NCI-H460 (cell line): ENCODE measurements at places on chromosomes 3 and 15. TPM values are rescaled to one million over a fixed set of nuclear protein-coding genes. Genes with fewer than 3 reads are reported as not detected.

GRCh38 chr3:107987036-107987939 is 103.5 kb downstream of the CD47 start:
- peak; percentile 76 for DNase-seq

- DNase-seq, result no peak
Measured at GRCh38 chr3:193874997-193875593, 260.9 kb upstream of the HES1 start.

- DNase-seq, result no peak
Measured at GRCh38 chr3:149640976-149641728, 16.7 kb downstream of the WWTR1 start.

The SPINK8 gene
- not detected in 2 replicates for total RNA-seq

GRCh38 chr3:66396161-66396760 is 104.6 kb downstream of the LRIG1 start:
- no peak for DNase-seq

DNA sequence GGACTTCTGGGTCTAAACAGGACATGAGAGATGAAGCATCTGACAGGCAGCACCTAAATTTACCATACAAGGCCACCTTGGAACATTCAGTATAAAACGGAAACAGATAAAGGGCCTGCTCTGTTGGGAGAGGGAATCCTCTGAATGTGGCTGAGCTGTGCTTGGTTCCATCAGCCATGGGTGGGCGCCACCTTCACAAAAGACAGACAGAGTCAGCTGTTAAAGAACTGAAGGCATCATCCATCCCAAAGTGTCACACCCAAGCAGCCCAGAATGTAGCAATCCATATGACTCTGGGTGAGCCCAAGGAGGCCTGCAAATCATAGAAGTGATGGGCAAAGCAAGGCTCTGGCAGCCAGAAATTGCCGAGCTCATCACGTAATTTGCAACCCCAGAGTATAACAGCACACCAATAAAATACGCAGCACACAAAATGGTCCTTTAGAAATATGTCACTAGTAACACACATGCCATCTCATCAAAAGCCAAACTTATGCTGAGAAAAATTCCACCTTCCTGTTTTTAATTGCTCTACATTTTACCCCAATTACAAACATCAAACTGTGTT is 24.8 kb upstream of the RBP1 start:
- no peak for DNase-seq

The GPR149 gene
- not detected in 2 replicates for total RNA-seq

The BUB1B gene
- 42.8 and 45.7 TPM in 2 replicates for total RNA-seq

DNA sequence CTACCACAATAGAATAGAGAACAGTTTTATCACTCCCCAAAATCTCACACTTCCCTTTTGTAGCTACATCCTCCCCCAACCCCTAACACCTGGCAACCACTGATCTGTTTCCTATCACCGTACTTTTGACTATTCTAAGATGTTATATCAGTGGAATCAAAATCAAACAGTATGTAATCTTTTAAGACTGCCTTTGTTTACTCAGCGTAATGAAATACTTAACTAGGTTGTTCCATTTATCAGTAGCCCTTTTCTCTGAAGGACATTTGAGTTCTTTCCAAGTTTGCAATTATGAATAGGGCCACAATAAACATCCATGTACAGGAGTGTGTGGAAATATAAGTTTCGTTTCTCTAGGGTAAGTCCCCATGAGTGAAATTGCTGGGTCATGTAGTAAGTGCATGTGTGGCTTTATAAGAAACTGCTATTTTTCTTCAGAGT is 372.3 kb downstream of the SV2B start:
- DNase-seq, result no peak

- DNase-seq, result no peak
Measured at GRCh38 chr3:150783920-150784746, 21.2 kb upstream of the SIAH2 start.

The PARP16 gene
- total RNA-seq, result 11.8 and 12.9 TPM in 2 replicates

- DNase-seq, result no peak
Measured at GRCh38 chr15:39312984-39313383, 267.9 kb upstream of the THBS1 start.

The MPI gene
- total RNA-seq, result 31.6 and 39.8 TPM in 2 replicates

- no peak for DNase-seq
Measured at GRCh38 chr15:42788725-42789124, 51.8 kb upstream of the CDAN1 start.

The ABI3BP gene
- 1.3 and 1.7 TPM in 2 replicates for total RNA-seq

The DOCK3 gene
- total RNA-seq, result 1.9 and 2.2 TPM in 2 replicates

The CILP gene
- not detected in 2 replicates for total RNA-seq

The LMCD1 gene
- 3.3 and 5.7 TPM in 2 replicates for total RNA-seq

DNA sequence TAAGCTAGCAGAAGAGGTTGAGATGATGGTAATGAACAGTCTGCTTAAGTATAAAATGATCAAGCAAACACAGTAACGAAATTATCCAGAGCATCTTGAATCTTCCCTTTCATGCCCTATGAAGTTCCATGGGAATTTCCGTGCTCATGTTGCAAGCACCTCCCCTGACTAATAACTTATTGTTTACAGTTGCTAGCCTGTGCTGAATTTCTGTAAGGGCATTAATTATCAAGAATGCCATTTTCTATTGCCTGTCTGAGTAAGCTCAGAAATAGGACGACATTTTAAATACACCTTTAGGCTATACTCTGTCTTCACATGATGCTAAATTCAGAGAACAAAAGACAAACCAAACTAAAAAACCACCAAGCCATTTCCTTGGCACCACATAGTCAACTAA is 257.5 kb upstream of the LRTM1 start:
- DNase-seq, result no peak

The GOLGA8J gene
- total RNA-seq, result not detected in 2 replicates

GRCh38 chr3:130755666-130756065 is 9.0 kb upstream of the PIK3R4 start:
- DNase-seq, result no peak

- DNase-seq, result no peak
Measured at GRCh38 chr3:65200310-65200970, 512.6 kb upstream of the ADAMTS9 start.

DNA sequence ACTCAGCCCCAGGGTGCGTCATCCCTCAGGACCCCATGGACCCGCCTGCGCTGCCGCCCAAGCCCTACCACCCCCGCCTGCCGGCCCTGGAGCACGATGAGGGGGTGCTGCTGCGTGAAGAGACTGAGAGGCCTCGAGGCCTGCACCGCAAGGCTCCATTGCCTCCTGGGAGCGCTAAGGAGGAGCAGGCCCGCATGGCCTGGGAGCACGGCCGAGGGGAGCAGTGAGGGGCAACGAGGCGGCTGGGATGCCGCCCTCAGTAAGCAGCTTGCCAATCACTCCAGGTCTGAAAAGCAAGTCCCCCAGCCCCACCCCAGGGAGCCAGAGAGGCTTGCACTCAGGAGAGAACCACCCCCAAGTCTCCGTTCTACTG is 3.8 kb upstream of the MANF start:
- no peak for DNase-seq

The GABRG3 gene
- 0.03 and 0.20 TPM in 2 replicates for total RNA-seq

The CFAP100 gene
- total RNA-seq, result not detected in 2 replicates

GRCh38 chr15:92886815-92887214 is 13.3 kb upstream of the CHD2 start:
- no peak for DNase-seq

GRCh38 chr15:89096664-89097063 is 8.4 kb downstream of the ABHD2 start:
- DNase-seq, result no peak

DNA sequence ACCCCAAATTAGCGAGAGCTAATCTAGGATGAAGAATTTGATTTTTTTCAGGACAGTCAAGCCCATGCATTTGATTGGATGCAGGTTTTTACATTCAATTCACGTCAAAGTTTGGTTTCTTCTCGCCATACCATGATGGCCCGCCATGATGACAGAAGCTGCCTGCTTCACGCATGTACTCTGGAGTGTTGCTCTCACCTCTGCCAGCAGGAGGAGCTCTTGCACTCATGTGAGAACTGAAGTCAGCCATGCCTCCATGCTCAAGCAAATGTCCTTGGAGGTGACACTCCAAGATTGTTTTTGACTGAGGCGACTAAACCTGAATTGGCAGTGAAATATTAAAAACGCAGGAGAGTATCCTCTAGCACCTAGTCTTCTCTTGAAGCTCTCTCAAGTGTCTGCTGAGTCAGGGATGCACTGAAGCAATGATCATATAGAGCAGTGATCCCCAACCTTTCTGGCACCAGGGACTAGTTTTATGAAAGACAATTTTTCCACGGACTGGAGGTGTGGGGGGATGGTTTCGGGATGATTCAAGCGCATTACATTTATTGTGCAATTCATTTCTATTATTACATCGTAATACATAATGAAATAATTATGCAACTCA is 120.9 kb downstream of the SAMMSON start:
- DNase-seq, result peak; percentile 66

The ARHGAP11A gene
- total RNA-seq, result 49.6 and 49.9 TPM in 2 replicates

DNA sequence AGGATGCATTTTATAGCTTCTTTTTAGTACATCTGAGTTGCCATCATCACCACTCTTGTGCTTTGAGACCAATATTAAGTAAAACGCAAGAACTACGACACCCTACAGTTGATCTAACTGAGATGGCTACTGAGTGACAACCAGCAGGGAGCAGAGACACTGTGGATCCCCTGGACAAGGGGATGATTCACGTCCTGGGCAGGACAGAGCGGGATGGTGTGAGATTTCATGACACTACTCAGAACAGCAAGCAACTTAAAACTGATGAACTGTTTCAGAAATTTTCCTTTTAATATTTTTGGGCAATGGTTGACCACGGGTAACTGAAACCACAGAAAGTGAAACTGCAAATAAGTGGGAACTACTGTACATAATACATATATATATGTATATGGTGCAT is 299.2 kb downstream of the ADAMTS17 start:
- DNase-seq, result peak; percentile 41

GRCh38 chr15:40161693-40162391 is 973 bp downstream of the BUB1B start:
- no peak for DNase-seq

The C3orf85 gene
- total RNA-seq, result not detected in 2 replicates

The FAM219B gene
- 41.3 and 41.9 TPM in 2 replicates for total RNA-seq

The NR2F2 gene
- total RNA-seq, result 6.4 and 7.3 TPM in 2 replicates

The ALG1L2 gene
- total RNA-seq, result not detected in 2 replicates

GRCh38 chr3:63795438-63795837 is 23.7 kb upstream of the C3orf49 start:
- DNase-seq, result no peak

- peak; percentile 97 for DNase-seq
Measured at GRCh38 chr15:60374628-60375081, 23.1 kb downstream of the ANXA2 start.

The MAP1A gene
- 7.7 and 7.8 TPM in 2 replicates for total RNA-seq

DNA sequence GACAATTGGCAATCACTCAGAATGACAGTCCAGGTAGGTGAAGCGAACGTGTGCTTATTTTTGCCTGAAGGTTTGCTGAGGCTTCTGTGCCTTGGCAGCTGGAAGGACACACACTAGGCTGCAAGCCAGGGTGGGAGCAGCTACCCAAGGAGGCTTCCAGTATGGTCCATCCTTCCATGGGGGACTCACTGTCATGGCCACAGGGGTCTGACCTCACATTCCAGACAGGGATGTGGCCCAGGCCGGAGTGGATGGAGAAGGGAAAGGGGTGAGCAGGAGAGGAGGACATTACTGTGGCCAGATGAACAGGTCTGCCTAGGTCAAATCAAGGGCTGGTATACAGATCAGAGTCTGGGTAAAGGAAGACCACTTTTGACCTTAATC is 247.7 kb downstream of the ADAMTS17 start:
- no peak for DNase-seq

- no peak for DNase-seq
Measured at GRCh38 chr15:37133602-37134001, 33.3 kb upstream of the MEIS2 start.

- DNase-seq, result no peak
Measured at GRCh38 chr3:933326-933725, 159.5 kb upstream of the CNTN6 start.
